ENCODE measurements at places on chromosomes 7 and 10.

DNA sequence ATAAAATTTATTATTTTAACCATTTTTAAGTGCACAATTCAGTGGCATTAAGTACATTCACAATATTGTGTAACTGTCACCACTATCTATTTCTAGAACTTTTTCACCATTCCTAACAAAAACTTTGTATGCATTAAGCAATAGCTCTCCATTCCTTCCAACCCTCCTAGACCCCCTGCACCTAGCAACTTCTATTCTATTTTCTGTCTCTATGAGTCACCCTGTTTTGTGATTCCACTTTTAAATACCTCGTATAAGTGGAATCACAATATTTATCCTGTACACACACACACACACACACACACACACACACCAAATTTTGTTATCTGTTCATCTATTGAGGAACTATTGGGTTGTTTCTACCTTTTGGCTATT lies 89.2 kb downstream of the ARID5B start:
- no peak for DNase-seq

GRCh38 chr10:51832652-51833383 lies 133.4 kb upstream of the CSTF2T start:
- DNase-seq: no peak

- no peak for DNase-seq
These were observed 470.8 kb upstream of the DPP6 start for GRCh38 chr7:153581419-153581818.

DNA sequence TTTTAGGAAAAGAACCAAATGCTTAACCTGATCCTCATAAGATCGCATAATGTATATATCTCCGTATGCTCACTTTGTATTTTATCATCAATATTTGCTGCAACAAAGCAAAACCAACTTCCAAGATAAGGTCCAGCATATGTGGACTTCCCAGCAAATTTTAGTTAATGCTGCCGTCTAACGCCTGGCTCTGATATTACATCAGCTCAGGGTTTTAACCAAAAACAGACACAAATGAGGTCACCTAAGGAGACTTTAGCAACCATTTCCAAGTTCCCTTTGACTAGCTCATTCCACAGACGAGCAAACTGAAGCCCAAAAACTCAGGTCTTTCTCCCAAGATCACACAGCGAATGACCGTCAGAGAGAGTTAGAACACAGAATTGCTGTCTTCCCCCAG lies 59.4 kb upstream of the UCN3 start:
- no peak for DNase-seq

DNA sequence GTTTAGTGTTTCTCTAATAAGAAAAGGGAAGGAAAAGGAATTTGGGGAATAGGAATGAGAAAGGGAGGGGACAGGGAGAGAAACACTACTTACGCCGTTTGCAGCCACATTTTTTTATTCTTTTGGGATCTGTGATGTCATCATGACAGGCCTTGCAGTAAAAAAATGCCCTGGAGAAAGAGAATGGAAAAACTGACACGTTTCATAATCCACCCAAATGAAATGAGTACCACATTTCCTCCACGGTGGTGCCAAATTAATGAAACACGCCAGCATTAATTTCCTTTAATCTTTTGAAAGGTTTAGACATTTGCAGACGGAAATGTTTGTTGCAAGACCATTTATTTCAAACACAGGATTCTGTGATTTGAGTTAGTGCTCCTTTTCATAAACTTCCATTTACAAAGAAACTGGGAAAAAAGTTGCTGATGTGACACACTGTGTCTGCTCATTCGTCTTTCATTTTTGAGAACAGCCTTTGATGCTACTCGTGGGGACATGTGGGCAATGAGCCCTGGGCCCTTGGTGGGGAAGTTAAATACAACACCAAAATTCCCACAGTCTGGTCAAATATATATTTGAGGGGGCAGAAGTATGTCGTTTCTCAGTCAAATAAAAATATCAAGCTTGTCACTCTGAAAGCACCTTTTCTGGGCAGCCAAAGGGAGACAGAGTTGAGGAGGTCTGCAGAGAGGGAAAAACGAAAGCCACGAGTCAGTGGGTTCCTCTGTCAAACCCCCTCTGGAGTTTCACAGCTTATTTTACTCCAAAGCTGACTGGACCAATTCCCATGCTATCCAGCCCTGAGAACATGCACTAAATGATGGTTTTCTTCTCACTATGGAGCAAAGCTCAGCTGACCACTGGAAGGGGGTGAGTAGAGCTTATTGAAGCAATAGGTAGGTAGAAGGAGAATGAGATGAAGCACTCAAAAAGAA lies 625.5 kb downstream of the KCNMA1 start:
- DNase-seq: no peak

DNA sequence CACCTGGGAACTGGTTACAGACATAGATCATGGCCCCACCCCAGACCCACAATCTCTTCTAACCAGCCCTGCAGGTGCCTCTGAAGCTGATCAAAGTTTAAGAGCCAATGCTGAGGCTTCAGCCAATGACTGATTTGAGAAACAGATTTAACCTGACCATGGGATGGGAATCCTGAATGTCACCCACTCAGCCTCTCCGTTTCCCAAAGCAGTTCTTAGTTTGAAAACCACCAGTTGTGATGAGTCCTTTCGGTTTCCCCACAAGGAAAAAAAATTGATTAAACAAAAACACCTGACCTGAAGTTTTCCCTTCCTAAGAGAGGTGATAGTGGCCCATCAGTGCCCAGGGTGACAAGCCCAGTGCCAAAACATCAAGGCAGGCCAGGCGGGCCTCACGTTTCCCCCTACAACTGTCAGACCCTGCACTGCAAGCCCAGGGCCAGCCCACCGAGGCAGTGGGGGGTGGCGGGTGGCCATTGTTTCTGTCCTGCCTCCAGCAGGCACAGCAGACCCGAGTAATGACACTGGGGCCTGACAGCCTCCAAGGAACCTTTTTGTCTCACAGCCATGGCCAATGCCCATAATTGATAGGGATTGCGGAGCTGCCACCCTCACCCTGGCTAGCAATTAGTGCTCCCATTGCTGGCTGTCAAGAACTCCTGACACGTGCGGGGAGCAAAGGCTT lies 75.4 kb upstream of the ZMIZ1 start:
- DNase-seq: no peak

GRCh38 chr7:2416063-2416462 lies 12.7 kb downstream of the CHST12 start:
- no peak for DNase-seq
